ENCODE measurements at places on chromosomes 5 and 9.
A peak's percentile ranks its signal among the peaks of the same experiment; 100 is the strongest.

- DNase-seq: no peak
Observed at GRCh38 chr5:123151227-123151909, 62.3 kb downstream of the PRDM6 start.

DNA sequence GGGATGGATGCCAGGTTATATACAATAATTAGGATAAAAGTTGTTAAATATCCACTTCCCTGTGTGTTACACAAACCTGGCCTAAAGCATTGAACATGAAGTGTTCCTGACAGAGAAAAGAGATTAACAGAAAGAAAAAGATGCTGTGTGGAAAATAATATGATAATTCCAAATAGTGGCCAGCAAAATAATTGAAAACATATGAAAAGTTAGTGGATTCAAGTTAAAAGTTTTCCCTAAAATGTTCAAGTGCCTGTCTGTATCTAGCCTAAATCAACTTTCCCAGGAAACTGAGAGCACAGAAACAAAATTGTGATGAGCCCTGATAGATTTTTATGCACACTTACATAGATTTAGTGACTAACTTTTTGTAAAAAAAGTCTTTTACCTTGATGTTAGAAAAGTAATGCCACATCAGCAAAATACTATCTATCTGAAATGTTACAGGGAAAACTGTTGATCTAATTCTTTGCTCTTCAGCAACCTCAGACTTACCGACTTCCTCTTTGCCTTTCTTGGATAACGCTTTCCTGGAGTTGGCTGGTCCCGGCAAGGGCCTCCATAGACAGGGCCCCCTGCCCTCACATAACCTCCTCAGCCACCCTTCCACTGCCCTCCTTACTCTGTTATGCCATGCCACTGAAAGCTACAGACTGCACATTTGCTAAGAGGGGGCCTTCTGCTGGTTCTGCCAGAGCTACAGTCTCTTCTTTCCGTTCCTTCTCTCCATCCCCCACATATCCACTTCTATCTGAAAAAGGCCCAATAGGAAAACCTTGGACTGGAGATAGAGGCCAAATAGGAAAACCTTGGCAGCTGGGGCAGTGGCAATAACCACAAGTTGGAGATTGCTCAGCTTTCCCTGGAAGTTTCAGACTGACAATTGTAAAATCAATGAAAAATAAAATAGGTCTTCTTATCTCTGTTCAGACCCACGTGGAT, 44.4 kb downstream of the ZNF474 start:
- no peak for DNase-seq

DNA sequence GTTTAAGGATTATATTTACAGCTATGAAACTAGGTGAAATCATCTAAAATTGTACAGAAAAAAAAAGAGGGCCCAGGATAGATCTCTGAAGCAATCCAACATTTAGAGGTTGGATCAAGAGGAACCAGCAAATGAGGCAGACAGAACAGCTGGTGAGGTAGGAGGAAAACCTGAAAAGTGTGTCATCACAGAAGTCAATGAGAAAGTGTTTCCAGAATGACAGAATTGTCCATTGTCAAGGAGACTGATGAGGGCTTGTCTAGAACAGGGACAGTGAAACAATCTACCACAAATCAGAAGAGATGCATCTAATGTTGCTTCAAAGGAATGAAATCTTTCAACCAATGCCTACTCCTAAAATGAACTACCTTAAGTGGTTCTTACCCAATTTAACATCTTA, 6.6 kb downstream of the C5orf63 start:
- DNase-seq: no peak

DNA sequence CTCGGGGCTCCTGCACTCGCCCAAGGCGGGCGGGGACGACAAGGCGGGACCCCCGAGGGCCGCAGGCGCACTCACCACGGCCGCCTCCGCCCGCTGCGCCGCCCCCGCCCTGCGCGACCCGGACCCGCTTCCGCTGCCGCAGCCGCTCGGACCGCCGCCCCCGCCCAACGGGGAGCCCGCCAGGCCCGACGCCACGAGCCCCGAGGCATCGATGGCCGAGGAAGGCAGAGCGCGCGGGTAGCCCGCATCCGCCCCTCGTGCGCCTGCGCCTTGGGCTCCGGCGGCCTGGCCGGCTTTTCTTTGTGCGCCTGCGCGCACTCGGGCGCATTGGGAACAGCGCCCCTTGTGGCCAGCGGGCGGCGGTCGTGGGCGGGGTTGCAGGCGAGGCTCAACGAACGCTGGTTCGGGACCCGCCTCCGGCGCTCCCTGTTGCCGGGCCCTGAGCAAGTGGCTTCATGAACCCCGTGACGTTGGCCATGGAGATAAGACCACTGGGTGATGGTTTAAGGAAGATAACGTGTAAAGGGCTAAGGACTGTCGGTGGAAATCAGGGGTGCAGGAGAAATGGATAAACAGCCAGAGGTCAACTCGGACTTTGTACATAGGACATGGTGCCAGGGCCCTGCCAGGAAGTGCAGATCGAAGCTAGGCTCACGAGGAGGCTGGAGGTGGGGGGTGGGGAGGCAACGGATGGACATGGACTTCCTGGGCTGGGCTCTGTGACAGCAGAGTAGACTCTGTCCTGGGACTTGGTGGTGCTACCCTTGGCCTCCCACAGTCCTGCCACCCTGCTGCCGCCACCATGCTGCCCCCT, at the start of the genes C8G and FBXW5:
Gene C8G (plus strand): TSS at position 725 of the 814 bp plus-strand sequence. CDS start 78 bp downstream, at position 803.
Gene FBXW5 (minus strand): TSS at position 220 of the 814 bp plus-strand sequence. CDS start 655 bp downstream, outside the sequence.
- DNase-seq: peak; percentile 93

DNA sequence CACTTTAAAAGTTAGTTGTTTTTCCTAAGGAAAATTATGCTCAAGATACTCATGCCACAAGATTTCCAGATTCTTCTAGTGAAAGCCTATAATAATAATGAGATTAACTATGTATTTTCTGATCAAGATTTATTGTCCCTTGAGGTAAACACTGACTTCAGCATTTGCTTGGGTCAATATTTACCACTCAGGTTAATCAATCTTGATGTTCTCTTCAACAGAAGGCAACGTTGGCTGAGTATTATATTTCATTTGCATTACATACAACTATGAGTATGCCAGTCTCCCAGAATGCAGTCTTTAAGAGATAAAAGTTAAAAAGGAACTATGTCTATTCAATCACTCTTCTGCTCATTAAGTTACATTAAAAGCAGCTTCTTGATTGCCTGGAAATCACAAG, 115.6 kb downstream of the GPR21 start:
- DNase-seq: no peak

DNA sequence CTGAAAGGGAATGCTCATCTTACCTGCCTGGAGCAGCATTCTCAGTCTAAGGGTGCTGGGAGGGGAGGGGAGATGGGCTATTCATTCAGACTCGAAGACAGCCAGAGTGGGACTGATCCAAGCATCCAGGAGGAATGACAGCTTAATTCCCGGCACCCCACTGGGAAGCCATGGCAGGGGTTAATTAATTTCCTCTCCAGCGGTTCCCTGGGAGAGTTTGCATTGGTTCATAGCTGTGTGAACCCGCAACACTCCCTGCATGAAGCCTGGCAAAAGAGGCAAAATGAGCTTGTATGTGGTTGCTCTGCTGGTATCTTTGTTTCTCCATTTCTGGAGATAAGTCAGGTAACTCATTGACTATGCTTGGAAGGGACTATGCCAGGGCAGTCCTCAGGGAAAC, 401.0 kb upstream of the SLC24A2 start:
- DNase-seq: no peak

DNA sequence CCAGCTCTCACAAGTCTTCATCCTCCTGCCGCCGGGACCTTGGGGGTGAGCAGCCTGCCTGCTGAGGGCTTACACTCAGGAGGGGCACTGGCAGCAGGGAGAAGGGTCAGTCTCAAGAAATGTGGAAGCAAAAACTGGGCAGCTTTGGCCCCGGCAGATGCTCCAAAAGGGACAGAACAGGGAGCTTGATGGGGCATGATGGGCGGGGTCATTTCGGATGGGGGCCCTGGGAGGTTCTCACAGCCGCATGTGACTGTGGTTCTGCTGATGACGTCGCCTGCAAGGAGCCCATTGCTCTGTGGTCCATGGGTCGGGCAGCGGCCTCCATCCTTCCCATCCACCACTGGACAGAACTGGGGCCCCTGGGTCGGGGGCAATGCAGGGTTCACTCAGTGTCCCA, 76.6 kb downstream of the OLFM1 start:
- no peak for DNase-seq

- DNase-seq: no peak
Observed at GRCh38 chr5:2168601-2169429, 286.1 kb upstream of the IRX4 start.

DNA sequence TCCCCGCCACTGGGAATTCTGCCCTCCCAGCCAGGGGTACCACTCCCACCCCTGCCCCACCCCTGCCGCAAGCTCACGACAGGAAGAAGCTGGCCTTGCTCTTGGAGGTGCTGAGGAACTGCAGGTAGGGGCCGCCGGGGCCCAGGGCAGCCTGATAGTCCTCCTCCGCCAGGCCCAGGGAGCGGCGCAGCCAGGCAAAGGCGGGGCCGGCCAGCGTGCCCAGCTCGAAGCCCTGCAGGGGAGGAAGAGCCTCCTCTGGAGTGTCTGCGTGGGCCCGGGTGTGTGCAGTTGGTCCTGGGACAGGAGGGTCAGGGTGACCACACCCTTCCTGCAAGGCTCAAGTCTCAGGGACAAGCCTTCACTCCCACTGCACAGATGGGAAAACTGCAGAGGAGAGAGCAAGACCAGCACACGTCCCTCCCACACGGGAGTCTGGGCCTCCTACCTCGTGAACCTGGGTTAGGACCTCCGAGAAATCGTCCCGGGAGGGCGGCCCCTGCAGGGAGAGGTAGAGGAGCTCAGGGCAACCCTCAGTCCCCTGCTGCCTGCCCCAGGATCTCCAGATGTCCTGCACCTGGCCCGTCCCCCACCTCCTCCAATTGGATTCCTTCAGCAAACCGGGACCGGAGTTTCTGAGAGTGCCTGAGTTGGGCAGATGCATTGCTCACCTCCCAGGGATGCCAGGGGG, 2.4 kb downstream of the PIP5KL1 start:
- no peak for DNase-seq

DNA sequence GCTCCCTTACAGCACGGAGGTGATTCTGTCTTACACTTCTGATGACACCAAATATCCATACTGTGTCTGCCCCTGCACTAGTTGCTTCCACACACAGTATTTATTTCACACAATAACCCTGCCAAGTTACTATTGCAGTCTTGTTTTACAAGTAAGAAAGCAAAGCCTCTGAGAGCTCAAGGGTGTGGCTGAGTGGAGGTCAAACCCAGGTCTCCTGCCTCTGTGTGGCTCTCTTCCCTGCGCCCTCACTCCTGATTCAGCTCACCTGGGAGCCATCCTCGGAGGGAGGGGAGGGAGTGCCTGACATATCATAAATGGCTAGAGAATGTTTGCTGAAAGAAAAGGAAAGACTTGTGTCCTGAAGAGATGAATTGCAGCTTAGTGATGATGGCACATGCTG, 41.0 kb downstream of the MVB12B start:
- DNase-seq: no peak

DNA sequence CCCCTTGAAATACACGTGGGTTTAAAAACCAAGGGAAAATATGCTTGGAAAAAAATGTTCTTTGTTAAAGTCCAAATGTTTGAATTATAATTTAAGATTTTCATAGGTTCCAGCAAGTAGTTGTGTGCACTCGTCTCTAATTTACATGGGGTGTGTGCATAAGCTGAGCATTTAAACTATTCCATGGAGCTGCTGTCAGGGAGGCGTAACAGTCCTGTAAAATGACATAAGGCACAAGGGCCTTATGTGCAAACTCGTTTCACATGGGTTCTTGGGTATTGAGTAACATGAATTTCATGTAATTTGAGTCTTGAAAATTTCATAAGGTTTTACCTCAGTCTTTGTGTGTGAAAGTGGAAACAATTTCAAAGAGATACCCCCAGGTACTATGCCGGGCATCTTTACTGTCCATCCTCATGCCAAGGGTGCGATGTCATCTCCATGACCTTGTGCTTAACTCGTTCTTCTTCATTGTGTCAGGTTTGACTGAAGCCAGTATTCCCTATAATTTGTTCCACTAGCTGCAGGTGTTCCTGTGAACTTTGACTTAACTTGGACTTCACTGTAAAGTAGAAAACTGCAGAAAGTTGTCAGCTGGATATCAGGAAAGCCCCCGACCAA, 359.3 kb downstream of the SH3GL2 start:
- no peak for DNase-seq

- DNase-seq: no peak
Observed at GRCh38 chr9:81855538-81855937, 72.7 kb upstream of the SPATA31D4 start.

- no peak for DNase-seq
Observed at GRCh38 chr5:79653843-79654242, 35.8 kb upstream of the CMYA5 start.

- DNase-seq: no peak
Observed at GRCh38 chr9:111959468-111960359, 63.1 kb downstream of the UGCG start.

DNA sequence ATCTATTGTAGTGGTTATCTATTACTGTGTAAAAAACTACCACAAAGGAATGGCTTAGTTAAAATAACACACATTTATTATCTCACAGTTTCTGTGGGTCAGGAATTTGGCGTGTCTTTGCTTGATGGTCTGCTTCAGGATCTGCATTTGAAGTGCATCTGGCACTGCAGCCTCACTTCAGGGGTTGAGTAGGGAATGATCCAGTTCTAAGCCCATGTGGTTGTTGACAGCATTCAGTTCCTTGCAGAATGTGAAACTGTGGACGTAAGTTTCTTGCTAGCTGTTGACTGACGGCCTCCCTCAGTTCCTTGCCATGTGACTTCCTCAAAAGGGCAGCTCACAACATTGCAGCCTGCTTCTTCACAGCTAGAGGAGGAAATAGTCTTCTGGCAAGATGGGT, 2.1 kb upstream of the OGN start:
- no peak for DNase-seq

DNA sequence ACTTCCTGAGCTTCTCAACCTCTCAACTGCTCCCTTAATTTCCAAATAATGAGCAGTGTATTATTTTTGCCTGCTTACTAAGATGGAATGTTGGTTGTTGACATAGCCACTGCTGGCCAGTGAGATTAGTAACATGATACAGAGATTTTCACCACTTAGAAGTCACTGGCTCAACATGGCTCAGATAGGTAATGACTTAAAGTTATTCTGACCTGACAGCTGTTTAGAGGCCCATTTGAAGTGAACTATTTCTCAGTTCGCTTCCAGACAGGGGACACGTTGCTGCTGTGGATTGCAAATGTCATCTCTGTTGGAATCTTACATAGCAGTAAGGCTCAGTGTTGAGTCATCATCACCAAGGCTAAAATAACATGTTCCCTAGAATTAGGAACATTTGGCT, 490.2 kb downstream of the TLE4 start:
- DNase-seq: no peak

DNA sequence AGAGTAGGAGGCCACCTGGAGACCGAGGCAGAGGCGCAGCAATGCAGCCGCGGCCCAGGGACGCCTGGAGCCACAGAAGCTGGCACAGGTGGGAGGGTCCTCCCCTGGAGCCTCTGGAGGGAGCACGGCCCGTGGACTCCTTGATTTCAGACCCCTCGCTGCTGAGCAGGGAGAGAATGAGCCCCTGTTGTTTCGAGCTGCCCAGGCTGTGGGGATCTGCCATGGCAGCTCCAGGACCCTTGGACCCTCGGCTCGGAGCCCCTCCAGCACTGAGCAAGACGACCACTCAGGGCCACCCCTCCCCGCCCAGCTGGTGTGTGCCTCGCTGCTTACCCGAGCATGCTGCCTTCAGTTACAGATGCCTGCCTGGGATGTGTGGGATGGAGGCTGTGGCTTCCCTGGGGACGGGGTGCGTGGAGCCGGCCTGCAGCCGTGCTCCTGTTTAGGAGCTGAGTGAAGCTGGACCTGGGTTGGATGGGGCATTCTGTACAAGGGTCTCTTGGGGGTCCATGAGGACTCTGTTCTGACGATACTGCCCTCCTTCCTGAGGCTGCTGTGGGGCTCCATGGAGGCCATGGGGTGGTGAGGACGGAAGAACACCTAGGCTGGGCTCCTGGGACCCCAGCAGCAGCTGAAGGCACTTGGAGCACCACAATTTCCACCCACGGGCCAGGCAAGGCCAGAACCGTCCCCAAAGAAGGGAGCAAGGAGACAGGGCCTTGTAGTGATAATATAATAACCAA, 115.1 kb upstream of the LPCAT1 start:
- DNase-seq: no peak

Data from stimulated activated CD4-positive, alpha-beta T cell treated with anti-CD3 and anti-CD28 coated beads, TNF-alpha, amount 100 ng/mL, for 24 hours (primary cell).